ENCODE measurements at places on chromosomes 16 and 17.

DNA sequence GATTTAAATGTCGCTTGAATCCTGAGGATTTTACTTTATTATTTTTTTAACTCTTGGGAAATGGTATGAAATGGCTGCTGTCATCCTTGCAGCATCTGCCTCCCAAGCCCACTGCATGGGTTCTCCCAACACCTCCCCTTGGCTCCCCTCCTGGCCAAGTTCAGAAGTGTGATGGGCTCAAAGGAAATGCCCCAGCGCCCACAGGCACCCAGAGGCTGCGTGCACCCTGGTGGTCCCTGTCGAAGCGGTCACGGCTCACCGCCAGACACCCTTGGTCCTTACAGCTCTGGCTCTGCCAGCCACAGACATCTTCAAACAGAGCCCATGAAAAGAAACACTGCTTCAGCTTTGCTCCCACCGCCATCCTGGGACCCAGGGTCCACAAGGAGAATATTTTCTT, 334.7 kb downstream of the SOX9 start:
- DNase-seq, result no peak

DNA sequence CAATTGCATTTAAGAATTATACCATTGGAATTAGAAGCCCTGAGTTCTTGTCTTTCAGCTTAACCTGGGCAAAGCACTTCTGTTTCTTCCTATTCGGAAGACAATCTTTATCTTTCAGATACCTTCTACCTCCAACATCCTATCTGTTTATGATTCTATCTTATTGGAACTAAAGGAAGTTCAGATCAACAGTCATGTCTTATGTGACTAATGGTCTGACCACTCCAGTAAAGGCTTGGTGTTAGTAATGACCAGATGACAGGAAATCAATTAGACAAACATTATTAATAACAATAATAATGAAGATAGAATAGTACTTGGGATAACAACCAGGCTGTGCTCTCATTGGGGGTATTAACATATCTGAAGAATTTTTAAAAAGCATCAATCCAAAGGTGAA, 11.3 kb downstream of the HS3ST3A1 start:
- DNase-seq, result no peak

DNA sequence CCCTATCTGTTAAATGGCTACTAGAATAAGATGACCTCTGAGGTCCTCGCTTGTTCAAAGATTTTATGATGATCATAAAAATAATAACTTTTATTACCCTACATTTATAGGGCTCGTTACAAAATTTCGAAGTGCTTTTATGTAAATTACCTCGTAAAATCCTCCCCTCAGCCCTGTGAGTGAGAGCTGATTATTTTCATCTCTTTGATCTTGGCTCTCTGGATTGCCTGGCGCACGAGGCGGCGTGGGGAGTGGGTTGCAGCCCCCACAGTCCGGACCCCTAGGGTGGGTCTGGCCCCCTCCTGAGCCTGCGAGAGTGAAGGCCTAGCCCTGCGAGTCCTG, 1.6 kb downstream of the SDK2 start:
- no peak for DNase-seq

DNA sequence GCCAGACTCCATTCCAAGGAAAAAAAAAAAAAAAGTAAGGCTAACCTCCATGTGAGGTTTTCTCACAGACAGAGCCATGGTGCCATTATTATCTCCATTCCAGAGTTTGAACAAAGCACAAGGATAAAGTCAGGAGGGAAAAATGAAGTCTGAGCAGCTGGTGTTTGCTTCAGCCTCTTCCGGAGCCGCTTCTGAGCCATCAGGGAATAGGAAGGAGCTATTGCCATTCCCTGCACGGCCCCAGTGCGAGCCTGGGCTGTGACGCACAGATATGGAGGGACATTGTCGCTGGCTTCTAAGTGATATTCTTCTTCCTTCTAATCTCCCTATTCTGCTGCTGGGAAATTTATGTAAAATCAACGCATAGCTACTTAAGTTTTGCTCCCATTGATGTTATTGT, 69.5 kb upstream of the PIRT start:
- DNase-seq, result no peak

GRCh38 chr17:73562896-73563295, 81.3 kb downstream of the SDK2 start:
- no peak for DNase-seq

DNA sequence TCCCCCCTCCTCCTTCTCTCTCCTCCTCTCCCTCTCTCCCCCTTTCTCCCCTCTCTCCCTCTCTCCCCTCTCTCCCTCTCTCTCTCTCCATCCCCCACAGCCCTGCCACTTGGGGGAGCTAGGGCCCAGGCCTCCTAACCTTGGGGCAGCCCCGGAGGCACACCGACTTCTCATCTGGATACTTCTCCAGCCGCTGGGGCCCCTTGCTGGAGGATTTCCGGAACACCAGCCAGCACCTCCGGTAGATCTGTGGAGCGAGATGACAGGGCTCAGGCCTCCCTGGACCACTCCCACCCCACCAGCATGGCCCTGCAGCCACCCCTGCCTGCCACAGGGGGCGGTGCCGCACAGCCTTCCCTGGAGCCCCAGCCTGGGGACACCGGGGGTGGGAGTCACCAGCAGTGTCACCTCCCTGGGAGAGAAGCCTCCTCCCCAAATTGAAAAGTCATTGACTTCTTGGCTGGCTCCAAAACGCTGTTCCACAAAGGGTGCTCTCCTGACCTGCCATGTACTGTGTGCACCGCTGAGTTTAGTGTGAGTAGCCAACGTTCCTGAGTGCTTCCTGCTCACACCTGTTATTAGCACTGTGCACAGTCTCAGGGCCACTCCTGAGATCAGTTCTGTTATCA, 10.5 kb downstream of the DOK4 start:
- peak; percentile 87 for DNase-seq

GRCh38 chr17:46266656-46267544, 28.0 kb upstream of the LRRC37A start:
- peak; percentile 60 for DNase-seq

GRCh38 chr16:29710227-29711219, 31.5 kb downstream of the QPRT start:
- peak; percentile 50 for DNase-seq

DNA sequence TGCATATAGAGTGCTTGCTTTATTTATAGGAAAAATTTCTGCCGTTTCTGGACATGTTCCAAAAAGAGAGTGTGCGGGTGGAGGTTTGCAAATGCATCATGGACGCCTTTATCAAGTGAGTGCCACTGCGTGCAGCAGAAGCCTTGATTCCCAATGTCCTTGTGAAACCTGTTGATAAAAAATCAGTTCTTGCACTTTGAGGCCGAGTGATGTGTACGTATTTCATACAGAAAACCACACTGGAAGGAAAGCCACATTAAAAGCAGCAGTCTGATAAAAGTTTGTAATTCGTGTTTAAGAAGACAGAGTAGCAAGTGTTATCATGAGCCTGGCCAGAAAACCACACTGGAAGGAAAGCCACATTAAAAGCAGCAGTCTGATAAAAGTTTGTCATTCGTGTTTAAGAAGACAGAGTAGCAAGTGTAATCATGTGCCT, 78.0 kb downstream of the KNOP1 start:
- no peak for DNase-seq

GRCh38 chr17:514584-514983, 162.0 kb upstream of the RPH3AL start:
- no peak for DNase-seq

- DNase-seq, result no peak
Observed at GRCh38 chr16:81466356-81466980, 21.9 kb downstream of the CMIP start.

- DNase-seq, result no peak
Observed at GRCh38 chr17:44529864-44530263, 26.7 kb upstream of the GPATCH8 start.

DNA sequence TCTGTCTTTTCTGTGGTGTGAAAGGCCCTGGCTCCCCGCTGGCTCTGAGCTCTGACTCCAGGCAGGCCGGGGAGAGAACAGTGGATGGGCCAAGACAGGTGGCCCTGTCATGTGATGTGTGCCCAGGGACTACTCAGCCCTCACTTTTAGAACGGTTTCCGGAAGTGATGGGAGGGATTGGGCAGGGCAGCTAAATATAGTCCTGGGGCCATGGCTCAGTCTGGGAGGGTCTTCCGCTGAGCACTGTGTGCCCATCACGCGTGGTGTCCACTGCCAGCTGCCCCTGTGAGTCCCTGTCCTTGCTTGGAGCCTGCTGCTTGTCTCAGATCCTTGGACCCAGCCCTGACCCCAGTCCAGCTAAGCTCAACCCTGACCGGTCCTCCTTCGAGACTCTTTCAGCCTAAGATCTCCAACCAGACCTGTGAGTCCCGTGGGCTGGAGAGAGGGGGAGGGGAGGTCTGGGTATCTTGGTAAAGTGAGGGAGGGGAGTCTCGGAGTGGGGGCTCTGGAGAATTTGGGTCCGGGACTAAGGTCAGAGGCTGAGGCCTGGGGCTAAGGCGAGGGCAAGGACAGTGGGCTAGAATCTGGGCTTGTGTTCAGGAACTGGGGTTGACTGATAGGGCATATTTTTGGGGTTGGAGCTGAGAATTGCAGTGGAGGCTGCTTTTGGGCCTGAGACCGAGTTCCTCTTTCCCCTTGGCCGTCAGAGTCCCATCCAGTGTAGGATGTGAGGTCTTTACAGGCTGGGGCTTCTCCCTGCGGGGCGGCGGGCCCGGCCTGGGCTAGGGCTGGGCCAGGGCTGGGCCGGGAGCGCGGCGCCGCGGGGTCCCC, at the start of gene TRIM72:
Gene TRIM72, plus strand, starts transcription at position 243 of the 831 bp plus-strand sequence. CDS start 620 bp downstream, outside the sequence.
- DNase-seq, result no peak

DNA sequence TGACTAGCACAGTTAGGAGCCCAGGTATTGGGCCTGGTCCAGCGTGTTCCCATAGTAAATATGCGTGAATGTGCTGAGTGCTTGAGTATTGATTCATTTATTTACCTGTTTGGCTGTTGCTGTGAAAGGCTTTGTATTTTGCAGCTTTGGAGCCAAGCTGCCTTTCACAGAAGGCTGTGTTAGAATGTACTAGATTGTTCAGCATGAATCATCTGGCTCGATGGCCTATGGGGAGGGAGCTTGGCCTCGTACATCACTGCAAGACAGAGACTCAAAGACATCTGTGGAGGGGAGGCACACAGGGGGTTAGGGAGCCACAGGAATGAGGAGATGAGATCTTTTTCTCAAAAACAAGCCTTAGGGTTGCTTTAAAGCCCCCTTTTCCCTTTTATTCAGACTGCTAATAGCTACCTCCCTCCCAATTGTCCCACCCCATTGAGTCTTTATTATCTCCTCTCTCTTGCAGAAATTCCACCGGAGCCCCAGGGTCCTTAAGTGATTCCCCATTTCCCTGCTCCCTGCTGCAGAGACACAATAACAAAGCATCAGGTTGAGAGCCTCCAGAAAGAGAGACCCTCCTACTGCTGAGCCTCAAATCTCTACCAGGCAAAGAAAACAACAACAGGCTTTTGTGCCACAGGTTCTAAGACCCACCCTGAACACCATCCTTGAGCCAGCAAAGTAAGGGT, 307.2 kb downstream of the ABCC12 start:
- no peak for DNase-seq

GRCh38 chr16:64391063-64391600, 730.7 kb downstream of the CDH11 start:
- DNase-seq, result no peak

DNA sequence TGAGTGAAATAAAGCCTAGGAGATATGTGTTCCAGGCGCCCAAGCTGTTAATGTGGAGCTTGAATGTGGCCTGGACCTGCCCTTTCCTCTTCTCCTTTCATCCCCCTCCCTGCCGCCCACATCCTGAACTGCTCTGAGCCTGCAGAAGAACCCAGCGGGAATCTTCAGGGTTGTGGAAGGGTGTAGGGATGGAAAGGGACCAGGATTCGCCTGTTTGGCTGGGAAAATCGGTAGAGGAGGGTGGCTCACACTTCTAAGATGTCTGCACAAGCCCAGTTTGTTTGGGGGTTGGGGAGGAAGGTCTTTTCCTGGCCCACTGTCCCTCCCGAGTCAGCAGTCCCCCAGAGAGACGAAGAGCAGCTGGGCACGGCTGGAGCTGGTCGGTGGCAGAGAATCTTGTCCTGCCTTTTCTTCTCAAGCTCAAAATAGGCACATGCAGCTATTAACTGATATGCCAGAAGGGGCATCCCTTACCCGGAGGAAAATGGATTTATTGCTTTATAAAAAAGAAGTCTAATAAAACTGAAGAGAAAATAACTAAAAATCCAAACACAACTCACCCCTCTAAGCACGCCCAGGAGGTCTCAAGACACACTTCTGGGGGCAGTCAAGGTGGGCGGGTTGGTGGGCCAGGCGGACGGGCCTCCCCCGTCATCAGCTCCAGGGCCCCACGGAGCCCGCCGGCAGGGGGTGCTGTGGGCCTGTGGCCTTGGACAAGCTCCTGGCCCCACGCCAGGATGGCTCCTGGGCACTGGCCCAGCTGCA, 11.5 kb upstream of the PITPNA start:
- DNase-seq, result peak; percentile 56

DNA sequence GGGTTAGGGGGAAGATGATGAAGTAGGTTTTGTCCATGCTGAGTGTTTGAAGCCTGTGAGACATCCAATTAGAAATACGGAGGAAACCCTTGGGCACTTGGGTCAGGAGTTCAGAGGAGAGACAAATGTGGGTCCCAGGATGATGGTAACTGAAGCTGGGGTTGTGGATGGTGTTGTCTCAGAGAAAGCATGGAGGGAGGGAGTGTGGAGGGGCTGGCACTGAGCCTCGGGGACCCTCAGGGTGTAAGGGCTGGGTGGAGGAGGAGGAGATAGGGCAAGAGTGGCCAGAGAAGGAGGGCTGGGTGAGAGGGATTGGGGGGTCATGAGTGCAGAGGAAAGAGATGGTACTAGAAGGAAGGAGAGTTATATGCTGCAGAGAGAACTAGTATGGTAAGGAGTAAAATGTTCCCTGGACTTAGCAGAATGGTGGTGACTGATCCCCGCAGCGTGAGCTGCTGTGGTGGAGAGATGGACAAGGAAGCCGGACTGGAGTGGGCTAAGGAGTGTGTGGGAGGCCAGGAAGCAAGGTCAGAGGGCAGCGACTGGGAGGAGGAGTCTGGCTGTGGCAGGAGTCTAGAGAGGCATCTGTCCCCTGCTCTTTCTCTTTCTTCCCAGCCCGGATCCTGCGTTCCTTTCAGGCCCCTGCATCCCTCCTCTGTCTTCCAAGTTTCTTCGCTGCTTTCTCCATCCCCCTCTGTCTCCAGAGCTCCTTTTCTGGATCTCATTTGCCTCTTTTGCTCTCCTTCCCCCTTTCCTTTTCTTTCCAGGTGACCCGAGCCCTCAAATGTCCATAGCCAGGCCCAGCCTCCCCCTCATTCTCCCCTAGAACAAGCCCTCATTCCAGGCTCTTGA, 3.9 kb upstream of the COL1A1 start:
- no peak for DNase-seq

GRCh38 chr16:12079412-12079965, 103.0 kb downstream of the SNX29 start:
- no peak for DNase-seq
